Kidney epithelial cell (primary cell): ENCODE measurements at places on chromosomes 1 and 21.

GRCh38 chr1:99503276-99503747, 142.6 kb upstream of the PALMD start:
- DNase-seq = peak; percentile 18

GRCh38 chr1:217539510-217539909, 91.4 kb downstream of the GPATCH2 start:
- no peak for DNase-seq

GRCh38 chr1:94304553-94304952, 67.2 kb upstream of the ARHGAP29 start:
- DNase-seq = no peak

GRCh38 chr1:228666686-228667623, 68.3 kb upstream of the RHOU start:
- no peak for DNase-seq

DNA sequence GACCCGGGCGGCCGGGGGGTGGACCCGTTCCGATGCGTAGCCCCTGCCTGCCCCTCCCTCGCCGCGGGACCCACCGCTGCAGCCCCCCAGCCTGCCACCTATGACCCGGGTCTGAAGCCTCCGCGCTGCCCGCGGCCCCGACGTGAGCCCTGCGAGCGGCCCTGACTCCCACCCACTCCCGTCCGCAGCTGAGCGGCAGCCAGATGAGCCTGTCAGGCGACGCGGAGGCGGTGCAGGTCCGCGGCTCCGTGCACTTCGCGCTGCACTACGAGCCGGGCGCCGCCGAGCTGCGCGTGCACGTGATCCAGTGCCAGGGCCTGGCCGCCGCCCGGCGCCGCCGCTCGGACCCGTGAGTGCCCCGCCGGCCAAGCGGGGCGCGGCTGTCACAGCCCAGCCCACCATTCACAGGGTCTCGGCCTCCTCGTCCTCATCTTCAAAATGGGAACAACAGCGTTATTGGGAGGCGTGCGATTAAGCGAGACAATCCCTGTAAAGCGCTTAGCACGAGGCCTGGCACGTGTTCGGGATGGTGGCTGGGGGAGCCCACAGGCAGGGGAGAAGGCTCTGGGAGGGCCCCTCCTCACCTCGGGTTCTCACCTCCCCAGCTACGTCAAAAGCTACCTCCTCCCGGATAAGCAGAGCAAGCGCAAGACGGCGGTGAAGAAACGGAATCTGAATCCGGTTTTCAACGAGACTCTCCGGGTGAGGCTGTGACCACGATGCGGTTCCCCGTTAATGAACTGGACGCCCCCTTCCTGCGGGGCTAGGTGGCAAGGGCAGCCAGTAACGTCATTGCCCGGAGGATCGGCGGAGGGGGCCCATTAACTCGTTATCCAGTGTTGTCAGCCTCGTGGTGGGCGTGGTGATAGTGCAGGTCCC, 8.2 kb downstream of the SYTL1 start:
- no peak for DNase-seq

- DNase-seq = peak; percentile 79
These were observed 57.8 kb downstream of the FOXO6 start for GRCh38 chr1:41418857-41419583.

- DNase-seq = no peak
These were observed 21.9 kb downstream of the MAP7D1 start for GRCh38 chr1:36177589-36178431.

DNA sequence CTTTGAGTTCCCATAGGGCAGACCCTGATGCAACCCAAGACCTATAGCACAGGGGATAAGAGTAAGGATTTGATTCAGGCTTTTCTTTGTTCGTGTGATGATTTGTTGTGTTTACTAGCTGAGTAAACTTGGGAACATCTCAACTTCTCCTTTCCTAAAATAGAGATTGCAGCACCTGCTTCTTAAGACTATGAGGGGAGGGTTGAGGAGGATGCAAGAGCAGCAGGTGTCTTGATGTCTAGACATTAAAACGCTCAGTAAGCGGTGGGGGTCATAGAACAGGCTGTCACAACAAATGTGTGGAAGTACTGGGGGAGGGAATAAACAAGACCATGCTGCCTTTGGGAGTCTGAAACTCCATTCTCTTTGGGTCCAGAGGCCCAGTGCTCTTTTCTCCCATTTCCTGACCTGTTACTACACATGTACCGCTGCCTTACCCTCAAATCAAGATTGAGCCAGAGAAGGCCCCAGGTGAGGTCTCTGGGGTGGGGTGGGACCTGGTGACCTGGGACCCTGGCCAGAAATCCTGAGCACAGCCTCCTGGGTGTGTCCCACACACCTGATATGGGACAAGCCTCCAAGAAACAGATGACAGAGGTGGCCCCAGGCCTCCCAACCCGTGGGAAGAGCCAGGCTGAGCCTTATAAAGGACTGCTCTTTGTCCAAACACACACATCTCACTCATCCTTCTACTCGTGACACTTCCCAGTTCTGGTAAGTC, at the start of gene S100A7A:
Gene S100A7A, plus strand, starts transcription at position 671 of the 721 bp plus-strand sequence. CDS start 1,563 bp downstream, outside the sequence.
- DNase-seq = no peak

DNA sequence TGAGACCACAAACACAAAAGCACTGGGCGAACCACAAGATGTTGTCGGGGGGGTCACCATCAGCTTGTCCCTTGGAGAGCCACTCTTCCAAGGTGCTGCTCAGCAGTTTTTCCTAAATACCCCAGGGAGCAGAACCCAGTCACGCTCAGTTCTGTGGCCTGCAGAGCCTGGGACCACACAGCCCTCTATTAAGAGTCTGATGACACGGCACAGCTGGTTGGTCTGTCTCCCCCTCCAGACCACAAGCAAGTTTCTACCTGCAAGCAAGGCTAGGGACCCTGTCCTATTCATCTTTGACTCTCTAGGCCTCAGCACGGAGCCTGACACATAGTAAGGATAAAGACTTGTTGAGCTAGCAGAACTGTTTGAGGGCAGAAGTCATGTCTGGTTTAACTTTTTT, 28.5 kb downstream of the SLC9A1 start:
- no peak for DNase-seq

GRCh38 chr1:152397474-152397873, 16.6 kb downstream of the CRNN start:
- no peak for DNase-seq

- no peak for DNase-seq
These were observed 17.6 kb upstream of the PEX10 start for GRCh38 chr1:2429780-2430591.

DNA sequence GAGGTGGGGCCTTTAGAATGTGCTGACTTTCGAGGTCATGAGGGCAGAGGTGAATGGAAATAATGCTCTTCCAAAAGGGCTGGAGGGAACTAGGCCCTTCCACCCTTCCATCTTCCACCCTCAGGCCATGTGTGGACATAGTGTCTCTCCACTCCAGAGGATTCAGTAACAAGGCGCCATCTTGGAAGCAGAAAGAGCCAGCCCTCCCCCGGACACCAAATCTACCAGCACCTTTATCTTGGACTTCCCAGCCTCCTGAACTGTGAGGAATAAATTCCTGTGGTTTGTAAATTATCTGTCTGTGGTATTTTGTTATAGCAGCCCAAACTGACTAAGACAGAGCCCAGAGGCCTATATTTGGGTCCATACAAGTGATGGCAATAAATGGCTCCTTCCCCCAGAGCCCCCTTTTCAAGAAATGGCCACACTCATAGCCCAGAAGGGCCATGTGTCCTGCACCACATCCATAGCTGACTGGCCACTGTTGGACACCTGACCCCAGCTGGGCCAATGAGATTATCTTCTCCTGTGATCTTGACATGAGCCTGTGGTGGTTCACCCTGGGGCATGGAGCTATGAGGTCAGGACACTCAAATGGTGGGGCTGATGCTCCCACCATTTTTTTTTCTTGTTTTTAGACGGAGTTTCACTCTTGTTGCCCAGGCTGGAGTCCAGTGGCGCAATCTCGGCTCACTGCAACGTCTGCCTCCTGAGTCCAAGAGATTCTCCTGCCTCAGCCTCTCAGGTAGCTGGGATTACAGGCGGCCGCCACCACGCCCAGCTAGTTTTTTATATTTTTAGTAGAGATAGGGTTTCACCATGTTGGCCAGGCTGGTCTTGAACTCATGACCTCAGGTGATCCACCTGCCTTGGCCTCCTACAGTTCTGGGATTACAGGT, 114.9 kb downstream of the RRAGC start:
- no peak for DNase-seq

GRCh38 chr1:60842304-60842703, 240.1 kb upstream of the NFIA start:
- DNase-seq = no peak

- DNase-seq = no peak
These were observed 182.5 kb downstream of the AKT3 start for GRCh38 chr1:243667591-243667990.

GRCh38 chr1:245802941-245803665, 648.3 kb downstream of the KIF26B start:
- no peak for DNase-seq

GRCh38 chr21:39010629-39011404, 172.4 kb downstream of the PSMG1 start:
- no peak for DNase-seq

- DNase-seq = no peak
These were observed 1592.9 kb downstream of the MRPL39 start for GRCh38 chr21:24014381-24014780.

DNA sequence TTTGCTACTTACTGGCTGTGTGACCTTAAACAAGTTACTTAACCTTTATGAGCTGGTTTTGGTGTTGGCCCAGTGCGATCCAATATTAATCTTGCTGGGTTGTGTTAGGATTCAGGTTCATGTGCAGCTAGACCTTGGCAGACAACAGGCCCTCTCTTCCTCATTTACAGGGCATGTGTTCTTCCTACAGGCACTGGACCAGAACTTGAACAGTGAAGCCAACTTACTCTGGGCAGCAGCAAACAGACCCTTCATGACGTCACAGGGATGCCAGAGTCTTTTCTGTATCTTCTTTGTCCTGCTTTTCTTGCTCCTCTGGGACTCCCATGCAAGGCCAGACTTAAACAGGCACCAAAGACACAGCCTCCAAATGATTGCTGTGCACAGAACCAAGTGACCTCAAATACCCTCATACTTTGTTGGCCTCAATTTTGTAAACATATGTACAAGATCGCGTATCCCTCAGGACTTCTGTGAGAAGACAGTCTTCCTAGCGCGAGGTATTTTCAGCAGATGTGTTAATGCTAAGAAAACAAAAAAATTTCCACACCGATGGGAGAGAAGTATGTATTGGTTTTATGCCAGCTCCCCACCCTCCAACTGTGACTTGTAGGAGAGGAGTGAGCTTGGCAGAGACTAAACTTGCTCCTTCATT, 73.7 kb downstream of the URB2 start:
- no peak for DNase-seq

GRCh38 chr1:5828308-5828935, 163.8 kb downstream of the NPHP4 start:
- DNase-seq = no peak

DNA sequence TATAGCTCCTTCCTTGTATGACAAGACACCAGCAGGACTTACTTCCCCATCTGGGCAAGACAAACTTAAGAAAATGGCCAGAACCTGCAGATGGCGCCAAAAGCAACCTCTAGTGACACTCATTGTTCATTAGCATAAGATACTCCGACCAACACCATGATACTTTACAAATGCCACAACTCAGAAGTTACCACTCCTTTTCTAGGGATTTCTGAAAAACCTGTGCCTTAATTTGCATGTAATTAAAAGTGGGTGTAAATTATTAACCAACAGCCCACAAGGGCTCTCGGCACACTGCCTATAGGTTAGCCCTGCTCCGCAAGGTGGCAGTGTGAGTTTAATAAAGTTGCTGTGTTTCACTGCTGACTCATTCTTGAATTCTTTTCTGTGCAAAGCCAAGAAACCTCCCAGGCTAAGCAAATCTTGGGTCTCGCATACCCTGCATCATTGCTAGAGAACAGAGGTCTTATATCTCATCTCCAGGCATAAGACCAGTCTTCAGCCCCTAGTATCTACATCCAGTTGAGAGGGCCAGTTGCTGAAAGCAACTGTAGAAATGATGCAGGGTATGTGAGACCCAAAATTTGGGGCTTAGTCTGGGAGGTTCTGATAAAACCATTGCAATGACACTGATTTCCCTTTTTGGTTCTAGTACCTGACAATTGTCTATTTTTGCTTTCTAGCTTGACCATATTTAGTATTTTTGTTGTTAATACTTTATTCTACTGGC, 86.4 kb downstream of the FAF1 start:
- DNase-seq = peak; percentile 23

- DNase-seq = no peak
These were observed 74.2 kb downstream of the PTPRC start for GRCh38 chr1:198713081-198713480.
